D721Med (cell line): ENCODE measurements at places on chromosomes 16 and 17.

DNA sequence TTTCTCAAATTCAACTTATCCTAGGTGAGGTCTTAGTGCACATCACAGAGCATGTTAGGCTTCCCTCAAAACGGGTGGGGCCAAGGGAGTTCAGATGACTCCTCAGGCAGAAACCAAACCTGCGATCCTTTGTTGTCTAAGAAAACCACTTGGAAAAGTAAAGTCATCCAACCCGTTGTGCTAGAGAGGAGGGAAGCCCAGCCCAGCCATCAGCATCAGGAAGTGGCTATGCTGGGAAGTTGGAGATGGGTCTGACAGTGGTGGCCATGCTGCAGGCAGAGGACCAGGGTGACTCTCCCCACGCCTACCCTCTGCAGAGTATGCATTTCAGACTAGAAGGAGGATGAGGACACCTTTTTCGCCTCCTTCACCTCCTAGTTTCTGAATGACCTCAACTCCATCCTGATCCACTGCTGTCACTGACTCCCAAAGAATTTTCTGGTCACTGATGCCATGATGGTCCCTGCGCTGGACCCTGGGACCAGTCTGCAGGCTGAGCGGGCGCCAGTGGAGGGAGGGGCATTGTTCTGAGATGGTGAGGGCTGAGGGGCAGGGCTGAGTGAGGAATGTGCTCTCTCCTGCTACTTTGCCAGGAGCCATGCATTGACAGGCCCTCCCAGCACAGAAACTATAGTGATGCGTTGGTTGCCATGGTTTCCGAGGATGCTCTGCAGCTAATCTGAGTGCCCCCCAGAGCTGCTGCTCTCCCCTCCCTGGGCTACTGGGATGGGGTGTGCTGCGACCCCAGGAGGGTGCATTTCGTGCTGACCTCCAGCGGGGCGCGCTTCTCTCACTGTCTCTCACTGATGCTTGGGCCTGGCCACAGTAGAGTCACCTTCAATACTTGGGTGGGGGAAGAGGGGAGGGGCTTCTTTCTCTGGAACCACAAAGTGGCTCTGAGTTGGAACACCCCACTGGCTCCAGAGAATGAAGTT, 20.4 kb downstream of the ALOX12B start:
- DNase-seq: no peak

DNA sequence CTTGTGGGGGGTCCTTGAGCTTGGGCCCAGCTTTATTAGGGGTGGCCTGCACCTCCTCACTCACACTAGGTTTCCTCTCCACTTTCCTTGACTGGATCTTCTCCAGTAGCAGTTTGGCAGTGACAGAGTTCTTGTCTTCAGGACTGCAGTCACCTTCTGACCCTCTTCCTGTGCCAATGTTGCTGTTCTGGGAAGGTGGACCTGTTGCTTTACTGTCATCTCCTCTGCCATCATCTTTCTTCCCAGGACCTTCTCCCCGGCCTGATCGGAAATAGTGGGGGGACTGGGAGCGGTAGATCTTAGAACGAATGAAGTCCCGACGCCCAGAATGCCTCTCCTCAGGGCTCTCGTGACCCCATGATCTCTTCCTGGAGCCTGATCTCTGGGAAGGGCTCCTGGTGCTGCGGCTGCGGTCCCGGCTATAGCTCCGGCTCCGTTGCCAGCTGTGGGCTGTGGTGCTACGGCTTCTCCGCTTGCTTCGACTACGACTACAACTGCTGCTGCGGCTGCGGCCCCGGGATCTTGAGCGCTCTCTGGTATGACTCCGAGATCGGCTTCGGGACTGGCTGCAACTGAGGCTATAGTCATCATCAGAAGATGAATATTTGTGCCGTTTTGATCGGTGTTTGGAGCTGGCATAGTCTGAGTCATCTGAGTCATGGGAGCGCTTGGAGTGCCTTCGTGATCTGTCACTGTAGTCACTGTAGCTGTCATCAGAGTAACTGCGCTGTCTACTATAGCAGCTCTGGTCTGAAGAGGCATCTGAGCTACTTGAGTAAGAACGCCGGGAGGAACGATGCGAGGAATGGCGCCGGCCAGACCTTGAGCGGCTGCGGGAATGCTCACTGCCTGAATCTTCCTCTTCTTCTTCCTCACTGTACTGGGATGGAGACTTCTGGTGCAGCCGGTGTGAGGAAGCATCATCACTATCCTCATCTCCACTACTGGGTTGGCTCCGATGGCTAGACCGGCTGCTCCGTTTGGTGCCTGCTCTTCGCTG, 9.5 kb upstream of the ITGA2B start:
- no peak for DNase-seq

DNA sequence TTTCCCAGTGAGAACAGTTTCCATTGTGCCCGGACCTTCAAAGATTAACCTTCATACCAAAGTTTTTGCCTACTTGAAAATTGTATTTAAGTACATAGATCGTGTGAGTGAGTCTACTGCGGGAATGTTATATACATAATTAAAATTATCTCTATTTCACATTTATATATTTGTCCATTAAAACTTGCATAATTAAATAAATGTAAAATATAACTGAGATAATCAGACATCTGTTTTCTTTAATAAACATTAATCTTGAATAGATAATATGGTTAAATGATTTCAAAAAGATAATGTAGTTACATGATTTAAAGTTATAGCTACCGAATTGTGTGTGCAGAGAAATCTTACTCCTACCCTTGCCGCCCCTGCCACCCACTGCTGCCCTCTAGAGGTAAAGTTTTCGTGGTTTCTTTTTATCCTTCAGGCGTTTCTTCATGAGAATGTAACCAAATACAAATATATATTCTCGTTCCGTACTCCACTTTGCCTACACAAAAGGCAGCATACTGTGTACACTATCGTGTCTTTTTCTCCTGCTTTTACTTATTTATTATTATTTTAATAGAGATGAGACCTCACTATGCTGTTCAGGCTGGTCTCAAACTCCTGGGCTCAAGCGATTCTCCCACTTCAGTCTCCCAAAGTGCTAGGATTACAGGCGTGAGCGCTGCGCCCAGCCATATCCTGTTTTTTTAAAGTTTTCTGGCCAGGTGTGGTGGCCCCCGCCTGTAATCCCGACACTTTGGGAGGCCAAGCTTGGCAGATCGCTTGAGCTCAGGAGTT, 35.6 kb downstream of the RPA1 start:
- DNase-seq: no peak

DNA sequence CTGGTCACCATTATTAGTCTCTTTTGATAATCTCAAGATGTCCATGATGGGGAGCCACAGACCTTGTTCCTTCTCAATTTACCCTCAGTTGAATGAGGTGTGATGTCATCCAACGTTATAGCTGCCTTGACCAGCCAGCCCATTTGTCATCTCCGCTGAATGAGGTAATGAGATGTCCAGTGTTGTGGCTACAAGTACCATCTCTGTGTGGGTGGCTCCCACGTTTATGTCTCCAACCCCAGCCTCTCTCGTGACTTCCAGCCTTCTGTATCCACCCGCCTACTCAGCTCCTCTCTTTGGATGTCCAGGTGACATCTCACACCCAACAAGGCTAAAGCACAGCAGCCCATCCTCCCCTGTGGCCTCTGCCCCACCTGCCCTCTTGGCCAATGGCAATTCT, 18.2 kb downstream of the DNAH17 start:
- no peak for DNase-seq

DNA sequence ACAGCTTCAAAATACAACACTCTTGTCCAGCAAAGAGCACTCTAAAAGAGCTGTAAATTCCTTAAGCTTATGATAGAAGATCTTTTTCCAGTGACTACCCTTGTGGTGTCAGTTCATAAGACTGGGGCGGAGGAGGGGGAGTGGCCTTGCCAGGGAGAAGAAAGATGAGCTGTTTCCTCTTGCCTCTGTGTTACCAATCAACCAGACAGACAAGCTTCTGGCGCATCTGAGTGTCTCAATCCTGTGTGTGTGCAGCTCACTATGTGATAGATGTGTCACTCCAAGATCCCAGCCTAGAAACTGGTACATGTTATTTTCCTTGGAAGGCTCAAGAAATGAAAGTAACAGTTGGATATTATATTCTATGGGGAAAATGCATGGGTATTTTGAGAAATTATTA, 167.4 kb upstream of the CACNG3 start:
- no peak for DNase-seq

DNA sequence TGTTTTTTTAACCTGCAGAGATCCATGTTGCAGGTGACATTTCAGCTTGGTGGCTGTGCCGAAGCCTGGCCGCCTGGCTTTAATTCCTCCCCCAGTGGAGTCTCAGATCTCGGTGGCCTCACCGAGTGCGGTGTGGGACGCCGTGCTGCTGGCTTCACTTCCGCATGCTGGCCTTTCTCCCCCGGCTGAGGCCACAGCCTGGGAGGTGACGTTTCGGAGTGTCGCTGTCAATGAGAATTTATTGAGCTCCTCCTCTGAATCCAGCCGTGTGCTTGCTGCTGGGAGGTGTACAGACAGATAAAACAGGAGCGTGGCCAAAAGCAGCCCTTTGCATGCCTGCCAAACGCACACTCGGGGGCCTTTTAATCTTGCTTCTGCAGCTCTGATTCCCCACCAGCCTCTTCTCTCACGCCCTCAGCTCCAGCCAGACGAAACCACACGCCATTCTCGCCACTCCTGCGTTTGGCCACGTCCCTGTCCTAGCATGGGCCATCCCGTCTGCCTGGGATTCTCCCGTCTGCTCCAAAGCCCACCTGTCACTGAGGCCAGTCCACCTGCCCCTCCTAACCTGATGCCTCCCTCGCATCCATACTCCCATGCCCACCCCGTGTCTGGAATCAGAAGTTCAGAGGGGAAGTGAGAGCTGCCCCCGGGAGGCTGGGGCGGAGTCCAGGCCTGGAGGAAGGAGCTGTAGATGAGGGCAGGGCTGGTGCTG, 3.6 kb downstream of the GSE1 start:
- no peak for DNase-seq

DNA sequence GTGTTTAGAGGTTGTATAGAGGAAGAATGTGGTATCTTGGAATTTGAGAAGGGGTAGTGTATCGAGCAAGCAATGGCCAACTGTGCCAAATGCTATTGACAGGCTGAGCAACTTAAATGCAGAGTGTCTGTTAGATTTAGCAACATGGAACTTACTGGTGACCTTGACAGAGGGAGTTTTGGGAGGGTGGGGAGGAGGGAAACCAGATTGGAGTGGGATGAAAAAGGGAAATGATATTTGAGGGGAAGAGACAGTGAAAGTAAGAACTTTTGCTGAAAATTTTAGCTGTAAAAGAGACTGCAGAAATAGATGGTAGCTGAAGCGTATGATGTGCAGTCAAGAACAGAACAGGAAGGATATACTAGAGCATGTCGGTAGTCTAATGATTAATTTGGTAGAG, 1.1 kb downstream of the LRRC36 start:
- DNase-seq: no peak

- no peak for DNase-seq
These were observed 41.4 kb upstream of the ANKFN1 start for GRCh38 chr17:56111706-56112485.

DNA sequence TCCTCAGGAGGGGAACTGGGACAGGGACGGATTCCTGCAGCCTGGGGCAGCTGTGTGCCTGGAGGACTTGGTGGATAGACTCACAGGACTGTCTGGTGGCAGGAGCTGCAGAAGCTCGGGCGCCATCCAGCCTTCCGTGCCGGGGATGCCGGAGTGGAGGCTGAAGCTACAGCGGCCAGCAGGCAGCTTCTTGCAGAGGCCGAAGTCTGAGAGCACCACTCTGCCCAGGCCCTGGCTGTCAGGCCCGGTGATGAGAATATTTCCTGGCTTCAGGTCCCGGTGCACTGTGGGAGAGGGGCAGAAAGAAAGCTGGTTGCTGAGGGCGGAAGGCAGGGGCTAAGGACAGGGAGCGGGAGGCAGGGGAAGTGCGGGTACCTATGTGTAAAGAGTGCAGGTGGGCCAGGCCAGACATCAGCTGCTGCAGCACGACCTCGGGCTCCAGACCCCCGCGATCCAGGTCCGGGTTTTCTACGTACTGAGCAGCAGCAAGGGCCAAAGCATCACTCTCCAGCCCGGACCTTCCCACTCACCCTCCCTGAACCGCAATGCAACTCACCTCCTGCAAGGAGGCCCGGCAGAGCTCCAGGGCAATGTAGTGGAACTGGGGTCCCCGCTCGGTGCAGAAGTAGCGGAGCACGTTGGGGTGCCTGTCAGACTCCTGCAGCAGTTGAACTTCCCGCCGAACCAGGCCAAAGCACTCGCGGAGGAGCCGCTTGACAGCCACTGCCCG, 16.1 kb downstream of the PLK1 start:
- no peak for DNase-seq

DNA sequence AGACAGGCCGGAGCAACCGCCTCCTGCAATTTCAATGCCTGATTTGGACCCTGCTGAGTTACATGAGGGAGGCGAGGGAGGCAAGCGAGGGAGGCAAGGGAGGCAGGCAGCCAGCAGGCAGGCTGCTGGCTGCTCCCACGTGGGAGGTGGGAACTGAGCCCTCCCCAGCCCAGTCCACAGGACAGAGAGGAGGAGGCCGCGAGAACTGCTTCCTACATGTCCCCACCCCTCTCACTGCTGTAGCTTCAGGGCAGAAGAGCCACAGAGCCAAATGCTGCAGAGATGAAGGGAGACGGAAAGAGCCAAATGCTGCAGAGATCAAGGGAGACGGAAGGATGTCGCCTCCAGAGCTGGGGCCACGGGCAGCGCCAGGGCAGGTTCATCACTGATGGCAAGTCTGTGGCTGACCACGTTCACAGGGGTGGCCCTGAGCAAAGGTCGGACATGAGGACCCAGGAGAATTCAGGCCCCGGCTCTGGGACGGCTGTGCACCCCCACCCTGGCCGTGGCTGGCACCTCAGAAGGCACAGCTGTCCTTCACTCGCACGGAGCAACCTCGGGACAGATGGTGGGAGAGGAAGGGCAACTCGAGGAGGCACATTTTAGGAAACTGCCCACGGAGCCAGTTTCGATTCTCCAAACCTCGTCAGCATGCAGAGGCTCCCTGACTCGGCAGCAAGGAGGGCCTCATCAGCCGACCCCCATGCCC, 21.5 kb downstream of the RPH3AL start:
- no peak for DNase-seq

DNA sequence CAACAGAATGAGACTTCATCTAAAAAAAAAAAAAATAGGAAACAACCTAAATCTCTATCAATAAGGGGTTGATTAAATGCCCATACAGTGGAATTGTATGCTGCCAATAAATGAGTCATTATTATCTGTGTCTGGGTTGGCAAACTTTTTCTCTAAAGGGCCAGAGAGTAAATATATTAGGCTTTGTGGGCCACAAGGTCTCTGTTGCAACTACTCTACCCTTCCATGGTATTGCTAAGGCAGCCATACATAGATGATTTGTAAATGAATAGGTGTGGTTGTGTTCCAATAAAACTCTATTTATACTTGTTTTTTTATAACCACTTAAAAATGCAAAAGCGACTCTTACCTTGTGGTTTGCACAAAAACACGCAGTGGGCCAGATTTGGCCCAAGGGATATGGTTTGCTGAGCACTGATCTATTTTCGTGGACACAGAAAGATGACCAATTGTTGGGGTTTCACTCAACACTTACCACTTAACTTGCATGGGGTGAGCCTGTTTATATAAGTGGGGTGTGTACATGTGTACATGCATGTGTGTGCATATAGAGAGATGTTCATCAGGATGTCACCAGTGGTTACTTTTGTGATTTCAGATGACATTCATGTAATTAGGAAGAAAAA, 12.4 kb upstream of the IL4R start:
- DNase-seq: no peak

GRCh38 chr17:37494401-37494831, 4.7 kb downstream of the DUSP14 start:
- DNase-seq: no peak
